Activated CD4-positive, alpha-beta T cell treated with anti-CD3 and anti-CD28 coated beads, Interleukin-2, Interleukin-4, amounts not matched to agents 100 ng/mL and 50 ng/mL, durations not matched to agents 16 hours and 8 hours (primary cell): ENCODE measurements at places on chromosomes 16 and 17.
A peak's percentile ranks its signal among the peaks of the same experiment; 100 is the strongest.

DNA sequence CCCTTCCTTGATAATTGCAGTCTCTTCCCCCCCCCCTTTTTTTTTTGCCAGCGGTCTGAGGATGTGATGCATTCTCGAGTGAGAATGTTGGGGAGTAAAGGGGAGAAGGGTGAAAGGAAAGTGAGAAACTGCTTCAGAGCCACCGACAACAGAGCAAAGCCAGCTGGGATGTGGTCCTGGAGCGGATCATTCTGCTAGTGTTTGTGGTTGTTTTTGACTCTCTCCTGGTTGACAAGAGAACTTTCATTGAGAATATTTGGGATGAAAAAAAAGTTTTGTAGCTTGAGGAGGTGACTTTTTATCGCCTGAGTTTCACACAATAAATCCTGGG is 1.3 kb downstream of the NF1 start:
- DNase-seq: no peak

DNA sequence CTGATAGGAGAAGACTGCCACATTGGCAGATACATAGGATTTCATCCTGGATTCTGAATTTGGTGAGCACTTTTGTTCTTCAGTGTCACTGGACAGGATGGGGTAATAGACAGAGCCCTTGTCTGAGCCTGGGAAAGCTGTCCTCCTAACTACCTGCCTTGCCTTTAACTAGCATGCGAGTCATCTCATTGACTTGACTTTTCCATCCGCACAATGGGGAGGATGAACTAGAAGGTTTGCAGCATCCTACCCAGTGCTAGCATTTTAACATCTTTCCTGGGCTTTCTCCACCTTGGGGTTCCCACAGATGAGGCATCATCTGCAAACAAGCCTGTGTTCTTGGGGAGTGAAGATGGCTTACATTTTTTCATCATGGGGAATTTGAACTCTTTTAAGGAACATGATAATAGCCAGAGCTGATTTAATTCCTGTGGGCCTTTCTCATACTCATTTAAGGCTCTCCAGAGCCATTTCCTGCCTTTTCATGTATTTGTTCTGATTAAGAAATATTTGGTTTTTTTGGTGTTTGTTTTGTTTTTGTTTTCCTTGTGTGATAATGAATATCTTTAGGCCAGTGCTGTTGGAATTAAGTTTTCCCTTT is 139.5 kb downstream of the MSI2 start:
- no peak for DNase-seq

DNA sequence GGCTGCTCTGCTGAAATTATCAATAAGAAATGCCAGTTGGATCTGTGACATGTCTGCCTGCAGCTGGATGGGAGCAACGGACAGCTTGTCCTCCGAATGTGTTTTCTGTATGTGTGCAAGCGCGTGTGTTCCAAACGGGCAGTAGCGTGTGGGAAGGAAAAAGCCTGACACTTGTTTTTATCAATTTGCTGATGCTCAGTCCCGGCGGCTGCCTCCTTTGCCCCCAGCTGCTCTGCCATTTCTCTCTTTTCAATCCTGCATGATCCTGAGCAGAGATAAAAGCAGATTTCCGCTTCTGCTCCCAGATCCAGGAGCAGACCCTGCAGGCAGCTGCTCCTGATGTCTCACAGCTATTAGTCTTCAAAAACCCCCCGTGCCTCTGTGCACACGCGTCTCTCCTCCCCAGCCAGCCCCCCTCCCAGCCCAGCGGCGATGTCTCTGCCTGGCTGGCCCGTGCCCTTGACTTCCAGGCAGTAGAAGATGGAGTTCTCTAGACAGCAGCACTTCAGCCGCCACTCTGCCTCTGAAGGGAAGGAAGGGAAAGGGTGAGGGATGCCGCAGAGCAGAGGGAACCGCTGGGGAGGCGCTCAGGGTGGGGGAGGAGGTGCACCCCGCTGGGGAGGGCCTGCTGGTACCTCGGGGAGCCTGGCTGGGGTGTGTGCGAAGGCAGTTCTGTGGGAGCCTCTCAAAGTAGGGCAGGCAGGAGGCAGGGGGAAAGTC is 4.1 kb downstream of the PRCD start:
- no peak for DNase-seq

DNA sequence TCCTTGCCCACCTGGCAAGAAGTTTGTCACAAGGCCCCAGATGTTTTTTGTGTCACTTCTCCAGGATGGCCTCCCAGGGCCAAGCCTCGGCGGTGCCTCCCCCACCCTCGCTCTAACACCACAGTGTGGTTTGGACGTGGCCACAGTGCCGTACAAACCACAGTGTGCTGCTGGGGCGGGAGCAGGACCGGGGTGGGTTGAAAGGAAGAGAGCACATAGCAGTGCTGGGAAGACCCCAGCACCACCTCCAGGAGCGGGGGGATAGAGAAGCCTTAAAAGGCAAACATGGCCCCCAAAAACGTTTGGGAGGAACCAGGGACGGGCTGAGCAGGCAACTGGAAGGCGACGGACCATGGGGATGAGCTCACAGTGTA is 5.0 kb upstream of the BCL6B start:
- DNase-seq: peak; percentile 43

GRCh38 chr17:31195305-31195704 is 100.5 kb downstream of the NF1 start:
- no peak for DNase-seq

DNA sequence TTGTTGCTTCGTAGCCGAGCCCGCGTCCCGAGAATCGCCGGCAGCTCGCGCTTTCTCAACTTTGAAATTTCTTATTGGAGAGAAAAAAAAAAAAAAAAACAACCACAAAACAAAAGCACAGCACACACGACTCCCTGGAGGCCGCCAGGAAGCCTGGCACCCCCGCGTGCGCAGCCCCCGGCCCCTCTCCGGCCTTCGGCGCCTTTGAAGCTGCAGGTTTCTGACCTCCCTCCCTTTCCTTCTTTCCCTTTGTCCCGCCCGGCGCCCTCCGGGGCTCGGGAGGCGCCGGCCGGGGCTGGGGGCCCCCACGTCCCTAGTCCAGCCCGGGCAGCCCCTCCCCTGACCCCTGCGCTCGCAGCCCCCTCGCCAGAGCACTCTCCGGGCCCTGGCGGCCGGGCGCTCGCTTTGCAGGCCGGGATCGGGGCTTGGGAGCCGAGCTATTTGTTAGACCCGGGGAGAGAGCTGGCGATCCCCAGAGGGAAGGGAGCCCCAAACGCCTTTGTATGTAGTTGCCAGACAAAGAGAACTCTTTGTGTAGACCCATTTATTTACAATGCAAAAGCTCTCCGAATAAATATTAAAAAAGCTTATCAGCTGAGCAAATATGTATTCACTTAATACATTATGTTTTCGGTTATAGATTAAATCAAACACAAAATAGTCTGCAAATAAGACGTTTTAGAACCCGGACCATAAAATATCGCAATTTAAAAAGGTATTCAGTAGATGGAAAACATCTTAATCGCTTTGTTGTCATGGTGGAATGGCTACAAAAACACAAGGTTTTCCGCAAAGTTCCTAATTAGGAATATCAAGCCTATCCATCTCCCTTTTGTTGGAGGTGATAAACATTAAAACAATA is 2.3 kb downstream of the BAHCC1 start:
- DNase-seq: no peak

GRCh38 chr16:31187808-31188189 is 7.9 kb downstream of the FUS start:
- DNase-seq: no peak

DNA sequence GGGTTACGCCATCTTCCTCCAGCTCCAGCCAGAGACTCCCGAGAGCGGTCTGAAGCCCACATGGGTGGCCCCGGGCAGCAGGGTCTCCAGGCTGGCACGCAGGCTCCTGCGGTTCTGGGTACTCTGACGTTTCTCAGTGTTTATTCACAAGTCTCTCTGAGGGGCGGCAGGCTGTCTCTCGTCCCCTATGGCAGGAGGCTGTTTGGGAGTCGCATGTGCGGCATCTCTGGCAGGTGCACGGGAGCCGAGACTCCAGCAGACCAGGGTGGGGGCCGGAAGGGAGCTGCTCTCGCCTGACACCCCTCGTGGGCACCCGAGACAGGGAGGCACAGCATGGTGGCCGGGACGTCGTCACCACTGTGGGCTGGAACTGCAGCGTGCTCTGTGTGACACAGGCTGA is 48.1 kb downstream of the ZNF778 start:
- no peak for DNase-seq

- DNase-seq: no peak
These were observed 28.4 kb downstream of the HAPSTR1 start for GRCh38 chr16:9119795-9120194.

GRCh38 chr16:85986931-85987749 is 88.2 kb downstream of the IRF8 start:
- no peak for DNase-seq

- DNase-seq: peak; percentile 81
These were observed 20.6 kb upstream of the SNTB2 start for GRCh38 chr16:69166221-69166833.

GRCh38 chr17:80807882-80808281 is 183.8 kb upstream of the CHMP6 start:
- no peak for DNase-seq

GRCh38 chr16:86964796-86965241 is 352.4 kb downstream of the C16orf95 start:
- DNase-seq: no peak

- no peak for DNase-seq
These were observed 167.2 kb downstream of the PARN start for GRCh38 chr16:14462811-14463210.

GRCh38 chr17:29504711-29505110 is 62.1 kb downstream of the ABHD15 start:
- no peak for DNase-seq

GRCh38 chr16:56950881-56951771 is 10.6 kb upstream of the CETP start:
- DNase-seq: peak; percentile 67

DNA sequence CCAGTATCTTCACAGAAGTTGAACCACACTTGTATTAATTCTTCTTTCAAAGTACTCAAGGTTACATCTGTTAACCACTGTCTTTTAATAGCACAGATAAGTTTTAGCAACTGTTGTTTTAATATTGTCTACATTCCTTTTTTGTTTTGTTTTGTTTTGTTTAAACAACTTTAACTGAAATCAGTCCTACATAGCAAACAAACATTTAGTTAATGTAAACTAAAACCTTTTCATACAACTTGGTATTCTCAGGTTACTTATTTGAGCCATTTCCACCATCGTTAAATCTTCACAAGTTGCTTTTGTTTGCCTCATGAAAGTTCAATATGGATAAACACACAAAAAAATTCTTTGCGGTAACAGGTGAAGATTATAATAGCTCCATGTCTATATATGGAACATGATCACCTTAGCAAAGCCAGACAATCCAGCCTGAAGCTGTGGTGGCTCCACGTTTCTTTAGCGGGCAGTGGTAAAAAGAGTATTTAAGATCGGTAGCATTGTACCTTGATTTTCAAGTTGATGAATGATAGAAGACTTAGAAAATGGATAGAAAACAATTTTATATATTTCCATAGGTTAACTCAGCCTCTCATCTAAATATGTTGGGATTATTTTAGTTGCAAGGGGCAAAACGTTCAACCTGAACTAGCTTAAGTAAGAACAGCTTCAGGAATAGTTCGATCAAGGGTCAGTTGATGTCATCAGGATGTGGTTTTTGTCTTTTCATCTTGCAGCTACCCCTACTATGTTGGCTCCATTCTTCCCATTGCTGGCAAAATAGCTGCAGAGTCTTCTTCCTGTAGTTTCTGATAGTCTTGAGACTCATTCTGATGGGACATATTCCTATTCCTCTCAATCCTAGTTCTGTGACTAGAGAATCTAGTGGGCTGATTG is 182.8 kb downstream of the FTO start:
- DNase-seq: no peak

GRCh38 chr16:51151435-51151960 is 428 bp upstream of the SALL1 start:
- no peak for DNase-seq

DNA sequence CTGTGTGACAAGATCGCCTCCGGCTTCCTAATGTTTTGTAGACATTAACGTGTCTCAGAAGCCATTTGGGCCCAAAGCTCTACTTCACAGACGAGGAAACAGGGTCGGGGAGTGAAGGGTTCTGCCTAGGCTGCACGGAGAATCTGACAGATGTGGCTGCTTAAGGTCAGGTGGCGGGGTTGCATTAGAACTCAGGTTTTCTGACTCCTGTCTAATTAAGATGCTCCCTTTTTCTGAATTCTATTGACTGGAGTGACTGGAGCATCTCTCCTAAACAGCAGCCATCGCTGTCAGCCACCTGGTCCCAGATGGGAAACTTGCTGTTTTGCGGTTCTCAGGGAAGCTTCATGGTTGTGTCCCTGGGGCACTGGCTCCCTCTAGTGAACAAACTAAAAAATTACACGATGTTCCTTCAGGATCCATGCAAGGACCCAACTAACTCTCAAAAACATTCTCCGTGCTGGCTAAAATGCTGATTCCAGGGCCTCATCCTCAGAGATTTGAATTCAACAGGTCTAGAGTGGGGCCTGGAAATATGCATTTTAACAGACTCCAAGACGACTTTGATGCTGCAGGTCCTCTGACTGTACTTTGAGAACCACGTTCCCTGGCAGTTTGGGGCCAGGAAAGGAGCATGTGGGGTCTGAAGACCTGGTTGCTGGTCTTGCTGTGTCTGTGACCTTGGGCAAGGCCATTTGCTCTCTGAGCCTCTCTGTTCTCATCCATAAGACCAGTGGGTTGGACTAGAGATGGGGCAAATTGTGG is 117.4 kb downstream of the IRF8 start:
- DNase-seq: peak; percentile 49

- DNase-seq: no peak
These were observed 12.3 kb upstream of the CDC42EP4 start for GRCh38 chr17:73324160-73324475.

- DNase-seq: peak; percentile 65
These were observed 184.8 kb upstream of the CIBAR2 start for GRCh38 chr16:85296859-85297660.

DNA sequence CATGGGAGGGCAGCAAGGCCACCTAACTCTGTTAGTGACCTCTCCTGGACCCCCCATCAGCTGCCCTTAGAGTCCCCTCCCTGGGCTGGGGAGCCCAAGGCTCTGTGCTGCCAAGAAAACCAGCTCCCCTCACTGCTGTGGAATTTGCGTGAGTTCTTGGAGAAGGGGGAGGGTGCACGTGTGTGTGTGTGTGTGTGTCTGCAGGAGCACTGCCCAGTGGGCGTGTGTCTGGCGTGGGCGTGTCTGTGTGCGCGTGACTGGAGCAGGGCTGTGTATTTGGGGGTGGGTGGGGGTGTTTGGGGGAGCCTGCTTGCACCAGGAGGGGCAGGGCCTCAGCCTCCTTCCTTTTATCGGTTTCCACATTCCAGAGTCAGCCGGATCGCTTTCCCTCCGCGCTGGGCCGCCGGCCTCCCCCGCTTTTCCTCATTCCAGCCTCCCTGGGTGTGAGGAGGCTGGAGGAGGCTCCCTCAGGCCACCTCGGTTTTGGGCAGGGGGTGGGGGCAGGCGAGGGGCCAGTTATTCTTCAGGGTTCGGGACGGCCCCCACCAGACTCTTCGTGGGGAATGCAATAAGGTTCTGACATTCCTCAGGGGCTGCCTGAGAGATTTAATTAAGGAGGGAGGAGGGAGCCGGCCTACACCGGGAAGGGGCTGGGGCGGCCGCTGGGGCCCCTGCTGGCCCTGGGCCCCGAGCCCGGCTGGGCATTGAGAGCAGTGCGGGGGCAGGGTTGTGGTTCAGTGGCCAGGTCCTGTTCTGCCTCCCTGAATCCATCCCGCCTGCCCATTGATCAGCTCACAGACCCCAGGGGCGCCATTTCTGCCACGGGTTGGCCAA is 2.5 kb downstream of the VASN start:
- DNase-seq: no peak
